ENCODE measurements at places on chromosomes 3 and 15.

DNA sequence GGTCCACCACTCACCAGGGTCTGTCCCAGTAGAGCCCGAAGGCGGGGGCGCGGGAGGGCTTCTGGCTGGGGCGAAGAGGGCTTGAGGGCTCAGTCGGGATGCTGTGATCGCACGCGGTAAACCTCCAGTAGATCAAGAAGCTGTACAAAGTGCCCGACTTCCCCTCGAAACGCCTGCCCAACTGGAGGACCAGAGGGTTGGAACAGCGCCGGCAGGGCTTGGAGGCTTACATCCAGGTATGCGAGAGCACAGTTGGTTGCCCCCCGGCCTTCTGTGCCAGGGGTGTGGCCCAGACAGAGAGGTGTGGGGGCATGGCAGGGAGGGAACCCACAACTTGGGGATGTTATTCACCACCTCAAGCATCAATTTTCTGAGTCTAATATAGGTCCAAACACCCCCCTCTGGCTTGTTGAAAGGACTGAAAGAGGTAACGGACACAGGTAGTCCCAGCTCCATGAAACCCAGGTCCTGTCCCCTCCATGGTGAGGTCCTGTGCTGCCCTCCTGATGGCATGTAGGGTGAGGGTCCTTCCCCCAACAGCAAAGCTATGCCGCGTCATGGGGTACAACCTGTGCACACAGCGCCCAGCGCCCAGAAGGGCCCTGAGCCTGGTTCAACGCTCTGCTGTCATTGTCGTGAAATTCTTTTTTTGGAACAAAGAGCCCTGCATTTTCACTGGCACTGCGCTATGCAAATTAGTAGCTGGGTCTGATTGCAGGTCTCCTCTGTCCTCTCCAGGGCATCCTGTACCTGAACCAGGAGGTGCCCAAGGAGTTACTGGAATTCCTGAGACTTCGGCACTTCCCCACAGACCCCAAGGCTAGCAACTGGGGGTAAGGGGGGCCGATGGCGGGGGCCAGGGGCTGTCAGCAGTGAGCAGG, 1.2 kb downstream of the SNX22 start:
- no peak for DNase-seq

DNA sequence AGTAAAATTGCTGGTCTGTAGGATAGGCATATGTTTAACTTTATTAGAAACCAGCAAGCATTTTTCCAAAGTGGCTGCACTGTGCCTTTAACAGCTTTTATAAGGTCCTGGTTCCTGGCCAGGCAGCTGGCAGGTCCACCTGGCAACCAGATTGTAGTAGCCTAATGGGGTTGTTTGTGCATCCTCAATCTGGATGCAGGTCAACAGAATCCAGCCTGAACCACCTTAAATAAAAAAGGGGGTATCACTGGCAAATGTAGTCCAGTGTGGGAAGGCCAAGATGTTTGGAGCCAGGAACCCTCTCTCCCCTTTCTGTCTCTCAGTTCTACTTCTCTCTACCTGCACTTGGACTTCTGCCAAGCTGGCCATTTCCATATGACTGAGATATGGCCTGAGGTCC, 200.3 kb downstream of the ZNF621 start:
- DNase-seq, result no peak

- no peak for DNase-seq
Observed at GRCh38 chr3:89946884-89947283, 839.5 kb downstream of the EPHA3 start.

DNA sequence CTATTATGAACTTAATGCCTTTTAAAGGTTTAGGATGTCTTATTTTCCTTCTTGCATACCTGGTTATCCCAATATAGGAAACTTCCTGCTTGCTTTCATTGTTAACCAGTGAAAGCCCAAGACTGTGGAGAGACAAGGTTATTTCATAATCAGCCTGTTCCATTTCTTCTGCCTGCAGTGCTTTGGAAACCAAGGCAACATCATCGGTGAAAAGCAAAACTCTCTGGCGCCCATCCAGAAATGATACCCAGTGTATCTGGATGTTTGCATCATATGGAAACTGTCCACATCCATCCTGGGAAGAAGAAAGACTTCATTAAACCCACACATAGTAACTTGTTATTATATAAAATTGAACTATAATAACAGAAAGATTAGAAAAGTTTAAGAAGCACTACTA, 170.1 kb downstream of the VPS13C start:
- DNase-seq, result no peak

DNA sequence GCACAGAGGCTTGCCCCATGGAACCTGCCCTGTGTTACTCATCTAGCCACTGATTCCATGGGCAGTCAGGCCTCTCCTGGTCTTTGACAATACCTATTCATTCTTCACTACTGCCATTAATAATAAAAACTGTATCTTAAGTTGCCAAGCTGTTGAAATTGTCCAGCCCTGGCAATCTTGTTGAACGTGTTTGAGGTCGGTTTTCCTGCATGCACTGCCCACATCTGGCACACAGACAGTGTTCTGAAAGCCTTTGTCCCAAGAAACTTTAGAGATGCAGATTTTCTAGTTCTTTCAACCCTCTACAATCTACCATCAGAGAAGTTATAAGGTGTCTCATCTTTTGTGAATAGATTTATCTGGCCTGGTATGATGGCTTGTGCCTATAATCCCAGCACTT, 567.2 kb upstream of the NECTIN3 start:
- DNase-seq, result no peak

DNA sequence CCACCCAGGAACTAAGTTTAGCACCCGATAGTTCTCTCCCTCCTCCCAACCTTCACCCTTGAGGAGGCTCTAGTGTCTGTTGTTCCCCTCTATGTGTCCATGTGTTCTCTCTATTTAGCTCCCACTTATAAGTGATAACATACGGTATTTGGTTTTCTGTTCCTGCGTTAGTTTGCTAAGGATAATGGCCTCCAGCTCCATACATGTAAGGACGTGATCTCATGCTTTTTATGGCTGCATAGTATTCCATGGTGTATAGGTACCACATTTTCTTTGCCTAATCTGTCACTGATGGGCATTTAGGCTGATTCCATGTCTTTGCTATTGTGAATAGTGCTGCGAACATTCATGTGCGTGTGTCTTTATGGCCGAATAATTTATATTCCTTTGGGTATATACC, 66.9 kb upstream of the TRA2B start:
- DNase-seq, result no peak

DNA sequence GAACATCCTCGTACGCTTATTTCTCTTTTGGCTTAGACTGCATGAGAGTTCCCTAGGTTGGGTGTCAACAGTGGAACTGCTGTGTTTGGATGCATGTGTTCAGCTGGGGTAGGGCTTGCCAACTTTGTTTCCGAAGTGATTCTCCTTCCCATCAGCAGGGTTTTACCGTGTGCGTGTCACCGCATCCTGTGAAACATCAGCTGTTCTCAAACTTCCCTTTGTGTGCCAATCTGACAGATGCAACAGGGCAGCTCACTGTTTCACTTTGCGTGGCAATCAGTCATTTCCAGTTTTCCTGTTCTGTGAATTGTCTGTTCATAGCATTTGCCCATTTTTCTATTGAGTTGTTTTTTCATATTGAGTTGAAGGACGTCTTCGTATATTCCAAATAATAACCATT, 218.8 kb downstream of the VPS13C start:
- DNase-seq, result no peak

GRCh38 chr3:116154389-116154788, 290.9 kb downstream of the LSAMP start:
- DNase-seq, result no peak

- DNase-seq, result no peak
Observed at GRCh38 chr15:84970843-84971242, 10.8 kb upstream of the PDE8A start.

- DNase-seq, result no peak
Observed at GRCh38 chr3:12638105-12638504, 25.8 kb downstream of the RAF1 start.

DNA sequence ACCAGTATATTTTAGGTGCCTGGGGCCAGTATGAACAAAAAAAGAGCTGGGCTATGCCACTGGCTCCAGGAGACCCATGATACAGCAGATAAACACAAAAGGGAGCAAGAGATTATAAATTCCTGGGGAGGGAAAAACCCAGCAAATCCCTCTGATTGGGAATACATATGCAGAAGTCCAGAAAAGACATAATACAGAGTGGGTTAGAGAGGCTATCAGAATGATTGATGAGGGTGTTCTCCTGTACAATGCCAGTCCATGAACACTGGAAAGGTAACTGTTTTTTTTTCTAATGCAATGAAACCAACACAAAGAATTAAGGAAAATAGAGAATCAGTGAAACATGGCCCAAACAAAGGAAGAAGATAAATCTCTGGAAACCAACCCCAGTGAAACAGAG, 5.4 kb upstream of the VPS39 start:
- DNase-seq, result no peak

DNA sequence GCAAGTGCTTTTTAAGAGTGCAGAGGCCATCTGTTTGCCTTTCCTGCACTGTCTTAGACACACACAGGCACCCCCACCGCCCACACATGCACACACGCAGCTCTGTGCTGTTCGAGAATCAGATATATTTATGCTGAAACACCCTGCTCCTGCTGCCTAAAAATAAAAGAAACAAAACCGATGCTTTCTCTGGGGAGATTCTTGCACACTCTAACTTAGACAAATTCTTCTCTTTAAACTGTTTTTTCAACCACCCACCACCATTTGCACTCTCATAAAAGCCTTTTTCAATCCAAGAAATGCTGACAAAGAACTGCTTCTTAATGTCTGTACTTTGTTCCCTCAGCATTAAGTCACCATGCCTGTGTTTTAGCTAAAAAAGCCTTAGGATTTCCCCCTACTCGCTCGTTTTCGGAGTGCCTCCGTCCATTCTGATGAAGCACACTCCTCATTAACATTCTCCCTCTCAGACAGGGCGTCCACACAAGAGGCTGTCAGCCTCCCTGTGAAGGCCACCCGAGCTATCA, 26.2 kb downstream of the SLC12A8 start:
- DNase-seq, result no peak

GRCh38 chr15:67579164-67579563, 36.7 kb downstream of the MAP2K5 start:
- DNase-seq, result no peak

- no peak for DNase-seq
Observed at GRCh38 chr3:184099806-184100686, 3.2 kb downstream of the HTR3E start.

- no peak for DNase-seq
Observed at GRCh38 chr15:92801774-92802464, 98.2 kb upstream of the CHD2 start.

DNA sequence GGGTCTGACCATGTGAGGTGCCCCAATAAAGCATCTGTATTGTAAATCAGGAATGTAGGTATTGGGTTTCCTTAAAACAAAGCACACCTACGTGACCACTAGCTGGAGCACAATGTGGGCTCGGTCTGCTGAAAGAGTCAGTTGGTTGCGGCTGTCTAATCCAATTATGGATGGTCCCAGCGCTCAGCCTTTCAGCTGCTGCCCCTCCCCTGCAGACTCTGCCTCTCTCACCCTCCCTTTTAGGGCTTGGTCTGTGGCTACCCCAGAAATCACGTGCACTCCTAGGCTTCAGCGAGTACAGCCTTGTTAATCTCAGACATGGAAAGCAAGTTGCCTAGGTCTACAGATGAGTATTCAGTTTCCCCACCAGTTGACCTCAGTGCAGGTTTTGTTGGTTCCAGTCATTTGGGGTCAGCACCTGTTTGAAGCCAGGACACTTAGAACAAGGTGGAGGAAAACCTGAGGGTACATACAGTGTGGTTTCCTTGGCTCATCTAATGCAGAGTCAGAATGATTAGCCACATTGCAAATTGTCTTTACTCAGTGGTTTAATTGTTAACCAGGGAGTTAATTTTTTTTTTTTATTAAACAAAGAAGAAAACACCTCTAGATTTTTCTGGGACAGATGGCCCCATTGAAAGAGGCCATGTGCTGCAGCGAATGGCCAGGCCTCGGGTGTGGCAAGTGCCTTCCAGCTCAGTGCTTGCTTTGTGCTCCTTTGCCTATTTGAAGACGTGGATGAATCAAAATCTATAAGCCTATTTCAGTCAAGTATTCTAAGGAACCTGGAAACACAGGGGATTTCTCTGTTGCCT, 137.7 kb downstream of the IGF1R start:
- no peak for DNase-seq

- no peak for DNase-seq
Observed at GRCh38 chr3:14252321-14253021, 73.9 kb downstream of the LSM3 start.

GRCh38 chr3:46934072-46934471, 42.5 kb downstream of the CCDC12 start:
- DNase-seq, result no peak

DNA sequence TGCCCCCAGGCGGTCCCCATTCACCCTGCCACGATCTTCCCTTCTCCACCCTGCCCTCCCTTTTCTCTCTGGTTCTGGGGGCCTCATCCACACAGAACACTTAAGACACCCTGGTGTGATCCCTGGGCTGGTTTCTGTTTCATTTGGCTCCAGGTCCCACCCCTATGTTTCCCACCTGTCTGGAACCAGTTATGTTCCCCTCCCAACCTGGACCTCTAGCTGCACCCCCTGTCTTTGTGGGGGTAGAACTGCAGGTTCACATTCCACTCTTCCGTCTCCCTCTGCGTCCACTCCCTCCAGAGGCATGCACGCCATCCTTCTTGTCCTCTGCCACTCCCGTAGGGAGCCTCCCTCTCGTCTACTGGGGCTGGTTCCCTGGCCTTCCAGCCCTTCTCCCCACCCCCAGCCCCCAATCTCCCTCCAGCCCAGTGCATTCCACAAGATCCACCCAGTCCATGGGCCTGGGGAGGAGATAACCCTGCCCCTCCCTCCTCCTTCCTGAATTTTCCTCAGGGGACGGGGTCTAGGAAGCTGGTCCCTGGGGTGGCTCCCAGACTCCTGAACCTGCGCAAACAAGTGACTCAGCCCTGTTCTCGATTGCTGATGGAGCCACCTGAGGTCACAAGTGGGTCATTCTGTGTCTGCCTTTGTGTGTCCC, 73.8 kb downstream of the ABTB1 start:
- DNase-seq, result no peak

DNA sequence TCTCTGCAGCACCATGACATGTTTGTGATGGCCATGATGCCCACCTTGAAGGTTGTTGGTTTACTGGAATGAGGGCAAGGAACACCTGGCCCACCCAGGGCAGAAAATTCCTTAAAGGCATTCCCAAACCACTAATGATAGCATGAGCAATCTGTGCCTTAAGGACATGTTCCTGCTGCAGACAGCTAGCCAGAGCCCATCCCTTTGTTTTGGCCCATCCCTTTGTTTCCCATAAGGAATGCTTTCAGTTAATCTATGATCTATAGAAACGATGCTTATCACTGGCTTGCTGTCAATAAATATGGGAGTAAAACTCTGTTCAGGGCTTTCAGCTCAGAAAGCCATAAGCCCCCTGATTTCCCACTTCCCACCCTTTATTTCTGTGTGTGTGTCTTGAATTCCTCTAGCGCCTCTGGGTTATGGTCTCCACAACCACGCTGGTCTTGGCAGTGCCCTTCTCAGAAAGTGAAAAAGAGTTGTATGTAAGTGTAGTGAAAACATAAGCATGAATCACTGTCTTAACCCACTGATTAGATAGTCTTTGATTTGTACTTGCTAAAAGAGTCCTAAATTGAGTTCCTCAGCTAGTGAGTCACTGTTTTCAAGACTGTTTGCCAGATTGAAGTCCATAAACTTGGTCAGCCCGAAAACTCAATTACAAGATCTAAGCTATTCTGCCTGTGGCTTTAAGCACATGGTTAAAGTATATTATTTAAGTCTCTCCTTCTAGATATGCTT, 19.0 kb upstream of the CCR2 start:
- DNase-seq, result no peak

GRCh38 chr15:45384700-45385099, 6.4 kb upstream of the GATM start:
- DNase-seq, result no peak

GRCh38 chr3:182259579-182259978, 533.7 kb upstream of the ATP11B start:
- no peak for DNase-seq

- DNase-seq, result no peak
Observed at GRCh38 chr3:122700193-122700592, 19.6 kb downstream of the PARP14 start.
